ENCODE measurements at places on chromosomes 13 and 19.

DNA sequence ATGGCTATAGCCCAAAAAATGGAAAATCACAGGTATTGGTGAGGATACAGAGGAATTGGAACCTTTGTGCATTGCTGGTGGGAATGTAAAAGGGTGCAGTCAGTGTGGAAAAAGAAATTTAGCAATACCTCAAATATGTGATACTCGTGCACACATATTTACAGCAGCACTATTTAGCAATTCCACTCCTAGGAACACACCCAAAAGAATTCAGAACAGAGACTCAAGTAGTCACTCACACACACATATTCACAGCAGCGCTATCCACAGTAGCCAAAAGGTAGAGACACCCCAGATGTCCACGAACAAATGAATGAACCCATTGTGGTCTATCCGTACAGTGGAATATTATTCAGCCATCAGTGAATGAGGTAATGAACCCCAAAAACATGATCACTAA lies 114.0 kb downstream of the COL4A2 start:
- DNase-seq, result no peak

DNA sequence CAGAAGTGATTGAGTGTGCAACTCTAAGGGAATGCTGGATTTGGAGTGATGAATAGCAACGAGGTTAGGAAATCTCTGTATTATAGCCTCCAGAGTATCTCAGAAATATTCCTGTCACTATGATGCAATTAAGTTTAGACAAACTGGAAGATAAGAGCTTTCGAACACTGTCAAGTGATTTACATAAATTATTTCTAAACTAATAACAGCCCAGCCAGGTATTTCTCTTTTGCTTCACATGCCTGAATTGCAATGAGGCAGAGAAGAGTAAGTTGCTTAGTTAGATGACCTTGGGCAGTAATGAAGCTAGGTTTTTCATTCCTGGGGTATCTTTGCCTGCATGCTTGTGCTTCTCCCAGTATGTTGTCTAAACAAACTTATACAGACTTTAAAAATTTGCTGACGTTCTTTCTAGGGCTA lies 134.5 kb downstream of the LMO7 start:
- no peak for DNase-seq

- no peak for DNase-seq
Observed at GRCh38 chr13:113533161-113533840, 42.8 kb upstream of the DCUN1D2 start.

DNA sequence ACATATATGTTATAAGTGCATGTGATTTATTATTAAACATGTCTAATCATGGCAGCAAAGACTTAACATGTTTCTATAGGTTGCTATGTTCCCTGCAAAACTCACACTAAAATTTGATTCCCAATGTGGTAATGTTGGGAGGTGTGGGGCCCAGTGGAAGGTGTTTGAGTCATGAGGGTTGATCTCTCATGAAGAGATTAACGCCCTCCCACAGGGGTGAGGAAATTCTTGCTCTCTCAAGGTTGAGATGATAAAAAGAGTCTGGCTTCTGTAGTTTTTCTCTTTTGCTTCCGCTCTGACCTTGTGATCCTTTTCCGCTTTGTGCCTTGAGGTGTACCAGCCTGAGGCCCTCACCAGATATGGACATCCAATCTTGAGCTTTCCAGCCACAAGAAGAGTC lies 737.5 kb upstream of the SLITRK5 start:
- no peak for DNase-seq

GRCh38 chr19:17332677-17333581 lies 1.7 kb downstream of the ANO8 start:
- no peak for DNase-seq

DNA sequence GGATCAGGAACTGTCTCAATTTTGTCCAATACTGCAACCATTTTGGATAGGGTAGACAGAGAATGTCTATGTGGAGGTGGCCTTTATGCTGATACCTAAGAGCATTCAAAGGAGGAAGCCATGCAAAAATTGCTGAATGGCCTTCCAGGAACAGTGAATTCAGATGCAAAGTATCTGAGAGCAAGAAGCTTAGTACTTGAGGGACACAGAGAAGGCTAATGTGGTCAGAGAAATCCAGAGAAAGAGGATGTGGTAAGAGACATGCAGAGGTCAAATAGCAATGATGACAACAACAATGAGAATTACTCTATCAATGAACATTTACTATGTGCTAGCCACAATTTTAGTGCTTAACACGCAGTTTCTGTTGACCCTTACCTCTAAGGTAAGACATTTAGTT lies 785.6 kb upstream of the KLHL1 start:
- no peak for DNase-seq

Measured in SW 1271 (cell line).